Central memory CD8-positive, alpha-beta T cell (primary cell): ENCODE measurements at places on chromosomes 13 and 19.

DNA sequence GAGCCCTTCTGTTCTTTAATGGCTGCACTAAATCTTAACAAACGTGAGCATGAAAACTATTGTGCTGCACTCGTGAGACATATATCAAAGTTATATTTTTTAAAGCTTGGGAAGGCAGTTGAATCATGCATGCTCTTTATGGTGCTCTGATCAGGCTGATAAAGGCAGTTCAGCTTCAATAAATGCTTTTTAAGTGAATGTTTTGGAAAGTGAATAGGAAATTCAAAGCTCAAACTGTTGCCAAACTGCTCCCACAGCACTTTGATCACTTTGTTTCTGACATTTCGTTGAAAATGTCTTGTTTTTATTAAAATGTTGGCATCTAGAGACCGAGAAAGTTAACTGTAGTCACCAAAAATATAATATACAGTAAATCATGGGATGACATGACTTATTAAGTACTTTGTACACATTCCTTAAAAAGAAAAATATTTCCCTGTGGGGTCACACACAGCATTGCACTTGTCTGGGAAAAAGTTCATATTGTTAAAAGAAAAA, 625.7 kb upstream of the PCDH9 start:
- DNase-seq: no peak

DNA sequence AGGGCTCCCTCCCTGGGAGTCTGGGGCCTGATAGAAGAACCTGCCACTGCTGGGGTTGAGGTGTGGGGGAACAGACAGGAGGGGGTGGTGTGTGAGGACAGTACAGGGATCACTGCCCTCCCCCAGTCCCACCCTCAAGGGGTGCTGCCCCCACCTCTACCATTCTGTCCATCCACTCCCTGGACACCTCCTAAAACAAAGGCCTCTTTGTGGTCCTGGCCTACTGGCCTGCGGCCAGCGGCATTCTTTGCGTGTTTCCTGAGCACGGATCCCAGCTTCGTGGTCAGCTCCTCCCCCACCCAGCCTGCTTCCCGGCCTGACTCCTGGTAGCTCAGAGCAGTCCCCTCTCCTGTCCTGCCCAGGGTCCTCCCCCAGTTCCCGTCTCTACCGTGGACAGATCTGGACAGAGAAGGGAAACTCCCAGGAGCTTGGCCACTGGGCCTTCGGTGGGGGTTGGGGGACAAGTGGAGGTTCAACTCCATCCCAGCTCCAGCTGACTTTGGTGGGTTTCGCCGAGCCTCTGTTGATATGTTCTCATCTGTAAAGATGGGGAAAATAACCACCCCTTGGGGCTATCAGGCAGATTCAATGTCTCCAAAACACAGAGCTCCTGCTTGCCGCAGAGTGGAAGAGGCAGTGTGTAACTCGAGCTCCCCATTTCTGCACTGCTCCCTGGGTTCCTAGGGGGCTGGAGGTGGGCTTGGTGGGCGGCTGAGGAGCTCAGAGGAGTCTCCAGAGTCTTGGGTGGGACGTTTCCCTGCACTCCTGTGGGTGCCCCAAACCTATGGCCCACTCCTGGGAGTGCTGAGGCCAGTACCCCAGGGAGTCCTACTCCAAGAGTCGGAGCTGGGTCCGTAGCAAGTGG, 48.7 kb downstream of the LYL1 start:
- DNase-seq: no peak

DNA sequence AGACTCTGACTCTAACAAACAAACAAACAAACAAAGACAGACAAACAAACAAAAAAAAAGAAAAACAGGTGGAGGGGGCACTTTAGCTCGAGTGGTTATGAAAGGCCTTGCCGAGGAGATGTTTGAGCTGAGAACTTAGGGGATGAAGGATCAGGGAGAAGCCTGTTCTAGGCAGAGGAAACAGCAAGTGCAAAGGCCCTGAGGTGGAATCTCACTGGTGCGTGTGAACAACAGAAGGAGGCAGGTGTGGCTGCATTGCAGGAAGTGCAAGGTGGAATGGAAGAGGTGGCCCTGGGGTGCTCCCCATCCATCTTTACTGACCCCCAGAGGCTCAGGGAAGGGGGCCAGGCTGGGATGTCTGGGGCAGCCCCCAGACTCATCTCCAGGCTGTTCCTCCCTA, 41.9 kb downstream of the CYP4F22 start:
- DNase-seq: no peak

DNA sequence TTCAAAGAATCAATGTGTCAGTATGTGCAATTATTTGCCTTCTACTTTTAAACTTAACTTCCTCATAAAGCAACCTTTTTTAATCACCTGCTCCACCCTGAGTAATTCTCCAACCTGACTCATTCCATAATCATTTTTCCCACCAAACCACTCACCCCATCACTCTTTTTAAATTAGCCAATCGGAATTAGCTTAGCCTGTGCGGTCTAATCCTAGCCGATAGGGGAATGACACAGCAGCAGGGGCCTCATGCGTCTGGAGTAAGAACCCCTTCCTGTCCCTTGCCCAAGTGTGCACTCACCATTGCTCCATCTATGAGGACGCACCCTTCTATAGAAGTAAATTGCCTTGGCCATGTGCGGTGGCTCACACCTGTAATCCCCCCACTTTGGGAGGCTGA, 27.4 kb upstream of the ZNF83 start:
- DNase-seq: no peak

DNA sequence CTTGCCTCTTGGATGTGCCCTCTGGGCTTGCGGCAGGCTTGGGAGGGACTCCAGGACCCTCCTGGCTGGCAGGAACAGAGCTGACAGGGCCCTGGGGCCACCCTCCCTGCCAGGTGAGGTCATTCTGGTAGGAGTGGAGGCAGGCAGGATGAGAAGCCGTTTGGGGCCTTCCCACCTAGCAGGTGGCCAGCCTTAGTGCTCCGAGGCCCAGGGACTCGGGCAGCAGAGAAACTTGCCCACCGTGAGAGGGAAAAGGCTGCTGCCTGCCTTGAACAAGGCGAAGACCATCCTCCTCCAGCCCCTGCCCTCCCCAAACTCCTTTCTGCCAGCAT, 8.5 kb downstream of the RFX1 start:
- DNase-seq: no peak
